ENCODE measurements at places on chromosomes 2 and 18.

- DNase-seq = no peak
These were observed 16.1 kb upstream of the ALLC start for GRCh38 chr2:3641841-3642421.

- DNase-seq = no peak
These were observed 27.0 kb downstream of the TFCP2L1 start for GRCh38 chr2:121258051-121258450.

DNA sequence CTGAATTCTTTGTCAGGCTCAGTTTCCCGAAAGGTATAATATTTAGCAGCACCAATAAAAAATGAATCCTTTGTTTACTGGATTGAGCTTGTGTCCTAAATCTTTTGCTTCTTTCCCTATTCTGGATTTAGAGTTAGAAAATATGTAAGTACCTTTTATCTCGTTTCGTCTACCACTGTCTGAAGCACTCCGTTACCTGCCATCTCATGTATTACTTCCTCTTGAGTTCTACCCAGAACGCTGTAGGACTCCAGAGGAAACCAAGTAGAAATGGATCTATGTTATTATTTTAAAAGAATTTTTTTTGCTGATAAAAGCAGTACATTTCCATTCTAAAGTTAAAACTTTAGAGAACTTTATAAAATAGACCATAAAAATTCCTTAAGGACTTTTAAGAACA, 13.5 kb downstream of the ANKRD12 start:
- no peak for DNase-seq

- DNase-seq = no peak
These were observed 3.1 kb downstream of the DCC start for GRCh38 chr18:52343138-52343537.

DNA sequence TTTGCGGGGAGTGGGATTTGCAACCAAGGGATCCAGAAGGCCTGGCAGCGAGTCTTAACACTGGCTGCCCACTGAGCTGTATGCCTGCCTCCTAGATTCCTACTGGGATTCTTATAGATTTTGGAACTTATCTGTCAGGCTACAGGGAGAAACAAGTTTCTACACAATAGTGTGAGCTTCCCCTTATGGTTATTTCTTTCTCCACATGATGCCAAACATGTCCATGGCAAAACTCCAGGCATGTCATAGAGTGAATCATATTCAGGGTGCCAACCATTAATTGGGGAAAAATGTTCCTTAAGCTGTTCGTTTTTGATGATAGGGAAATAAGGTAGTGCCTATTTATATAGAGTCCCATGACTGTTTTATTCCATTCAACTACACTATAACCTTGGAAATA, 1185.2 kb upstream of the CELF4 start:
- no peak for DNase-seq

DNA sequence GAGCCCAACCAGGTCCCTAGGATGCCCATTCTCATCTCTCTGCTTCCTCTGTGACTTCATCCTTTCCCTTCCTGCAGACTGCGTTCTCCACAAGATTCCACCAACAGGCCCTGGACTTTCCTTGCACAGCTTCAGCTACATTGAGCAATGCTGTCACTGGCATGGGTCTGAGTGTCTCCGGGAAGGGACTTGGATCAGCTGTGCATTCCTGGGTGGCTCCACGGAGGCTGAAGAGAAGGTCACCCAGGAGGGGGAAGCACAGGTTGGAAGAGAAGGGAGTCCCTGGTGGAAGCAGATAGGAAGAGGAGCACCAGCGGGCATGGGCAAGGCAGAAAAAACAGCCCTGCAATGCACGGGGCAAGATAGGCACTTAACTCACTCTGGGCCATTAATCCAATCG, 140.5 kb downstream of the UXS1 start:
- no peak for DNase-seq

- DNase-seq = no peak
These were observed 88.1 kb upstream of the ATL2 start for GRCh38 chr2:38464971-38465788.

DNA sequence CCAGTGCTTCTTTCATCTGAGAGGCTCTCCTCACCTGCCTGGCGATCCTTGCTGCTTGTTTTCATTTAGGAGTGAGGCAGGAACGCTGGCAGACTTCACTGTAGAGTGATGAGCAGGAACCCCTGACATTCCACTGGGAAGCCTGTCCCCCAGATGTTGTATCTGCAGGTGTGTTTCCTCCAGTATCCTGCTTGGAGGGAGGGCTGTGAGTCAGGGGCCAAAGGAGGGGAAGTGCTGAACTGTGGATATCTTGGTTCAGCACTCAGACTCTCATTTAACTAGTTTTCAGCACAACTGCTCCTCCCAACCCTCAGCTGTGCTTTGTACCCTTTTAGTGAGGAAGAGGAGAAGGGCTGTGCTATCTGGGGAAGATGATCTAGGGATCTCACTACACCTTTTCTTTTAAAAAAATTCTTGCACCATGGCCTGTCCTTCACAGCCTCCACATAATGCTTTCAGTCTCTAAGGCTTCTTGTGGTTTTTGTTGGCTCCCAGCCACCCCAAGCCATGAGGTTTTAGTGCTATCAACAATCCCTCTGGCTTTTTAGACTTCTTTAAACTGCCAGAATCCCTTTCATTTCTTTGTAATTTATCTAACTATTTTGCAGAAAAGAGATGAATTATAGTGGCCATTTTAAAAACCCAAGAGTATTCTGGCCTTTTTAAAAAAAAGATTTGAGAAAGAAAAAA, 11.2 kb downstream of the ANKAR start:
- DNase-seq = no peak

- no peak for DNase-seq
These were observed 66.8 kb upstream of the SEC11C start for GRCh38 chr18:59072727-59073421.

GRCh38 chr18:63562284-63562683, 20.1 kb downstream of the SERPINB12 start:
- no peak for DNase-seq

GRCh38 chr2:62306751-62307468, 111.0 kb downstream of the B3GNT2 start:
- peak; percentile 87 for DNase-seq

DNA sequence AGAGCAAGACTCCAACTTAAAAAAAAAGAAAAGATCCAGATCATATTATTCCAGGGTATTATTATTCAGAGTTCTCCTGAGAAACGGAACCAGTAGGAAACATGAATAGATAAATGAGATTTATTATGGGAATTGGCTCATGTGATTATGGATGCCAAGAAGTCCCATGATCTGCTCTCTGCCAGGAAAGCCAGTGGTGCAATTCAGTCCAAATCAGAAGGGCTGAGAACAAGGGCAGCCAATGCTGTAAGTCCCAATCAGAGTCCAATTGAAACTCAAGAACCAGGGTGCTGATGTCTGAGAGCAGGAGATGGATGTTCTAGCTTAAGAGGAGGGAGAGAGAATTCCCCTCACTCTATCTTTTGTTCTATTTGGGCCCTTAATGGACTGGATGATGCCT, 7.8 kb downstream of the SCYGR2 start:
- no peak for DNase-seq

DNA sequence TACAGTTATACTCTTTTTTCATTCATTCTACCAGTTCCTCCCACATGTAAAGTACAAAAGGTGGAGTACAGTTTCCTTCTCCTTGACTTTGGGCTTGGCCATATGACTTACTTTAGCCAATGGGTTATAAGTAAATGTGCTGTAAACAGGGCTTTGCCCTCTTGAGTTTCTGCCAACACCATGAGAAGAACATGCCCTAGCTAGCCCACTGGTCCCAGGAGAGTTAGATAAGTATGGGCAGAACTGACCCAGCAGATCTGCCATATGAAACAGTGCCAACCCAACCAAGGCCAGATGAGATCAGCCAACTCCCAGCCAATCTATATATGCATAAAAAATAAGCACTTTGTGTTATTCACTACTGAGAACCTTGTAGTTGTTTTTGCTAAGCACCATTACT, 25.5 kb downstream of the ZC3H8 start:
- peak; percentile 11 for DNase-seq

DNA sequence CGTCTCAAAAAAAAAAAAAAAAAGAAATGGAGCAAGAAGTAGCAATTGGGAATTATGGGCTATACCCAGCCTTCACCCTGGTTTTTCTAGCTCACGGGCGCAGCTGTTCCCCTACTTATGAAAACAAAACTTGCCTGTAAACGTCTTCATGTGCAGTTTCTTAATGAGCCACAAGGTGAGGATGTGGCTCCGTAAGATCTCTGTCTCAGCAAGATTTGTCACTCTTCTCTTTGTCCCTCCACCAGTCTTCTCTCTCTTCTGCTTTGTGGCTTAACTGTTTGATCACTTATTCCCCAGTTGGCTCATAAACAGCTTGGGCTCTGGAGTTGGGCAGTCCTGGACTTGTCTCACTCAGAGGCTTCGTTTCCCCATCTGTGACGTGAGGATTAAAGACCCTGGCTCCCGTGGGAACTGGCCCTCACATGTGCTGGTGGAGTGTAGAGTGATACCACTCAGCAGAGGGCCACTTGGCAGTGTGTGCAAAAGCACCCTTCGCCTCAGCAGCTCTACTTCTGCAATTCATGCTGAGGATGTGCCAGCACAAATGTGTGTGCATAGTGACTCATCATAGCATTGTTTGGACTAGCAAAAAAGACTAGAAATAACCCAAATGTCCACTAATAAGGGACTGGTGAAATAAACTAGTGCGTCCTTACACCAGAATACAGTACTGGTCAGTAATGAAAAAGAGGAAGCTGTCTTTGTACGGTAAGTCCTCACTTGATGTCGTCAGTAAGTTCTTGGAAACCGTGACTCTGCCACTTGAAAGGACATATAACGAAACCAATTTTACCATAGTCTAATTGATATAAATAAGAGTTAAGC, 8.7 kb downstream of the CEP68 start:
- DNase-seq = peak; percentile 42

All from NCI-H1417 (cell line).